ENCODE measurements at places on chromosomes 1 and 21.
A peak's percentile ranks its signal among the peaks of the same experiment; 100 is the strongest.

DNA sequence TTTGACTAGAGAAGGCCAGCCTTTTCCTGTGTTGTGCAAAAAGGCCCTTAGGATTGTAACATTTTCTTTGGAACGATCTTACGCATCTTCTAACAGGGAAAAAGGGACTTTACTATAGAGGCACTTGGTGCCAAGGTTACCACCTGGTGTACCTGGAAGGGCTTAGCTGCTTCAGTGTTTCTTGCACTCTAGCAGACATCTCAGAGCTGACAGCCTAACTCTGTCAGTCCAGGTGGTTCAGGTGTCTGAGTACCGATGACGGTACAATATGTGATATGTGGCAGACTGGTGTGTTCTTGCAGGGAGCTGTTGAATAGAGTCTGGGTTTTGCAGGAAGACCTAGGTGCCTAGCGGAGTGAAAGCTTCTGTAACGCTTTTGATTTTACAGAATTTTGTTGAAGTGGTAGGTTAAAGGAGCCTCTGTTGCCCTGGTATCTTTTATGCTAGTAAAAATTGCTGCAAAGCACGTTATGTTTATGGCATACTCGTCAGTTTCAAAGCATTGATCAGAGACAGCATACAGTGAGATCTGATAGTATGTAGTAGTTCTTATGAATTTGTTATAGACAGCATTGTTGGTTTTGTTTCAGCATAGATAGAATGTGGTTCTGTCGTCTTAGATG is 1.4 kb downstream of the MAGI3 start:
- no peak for DNase-seq

DNA sequence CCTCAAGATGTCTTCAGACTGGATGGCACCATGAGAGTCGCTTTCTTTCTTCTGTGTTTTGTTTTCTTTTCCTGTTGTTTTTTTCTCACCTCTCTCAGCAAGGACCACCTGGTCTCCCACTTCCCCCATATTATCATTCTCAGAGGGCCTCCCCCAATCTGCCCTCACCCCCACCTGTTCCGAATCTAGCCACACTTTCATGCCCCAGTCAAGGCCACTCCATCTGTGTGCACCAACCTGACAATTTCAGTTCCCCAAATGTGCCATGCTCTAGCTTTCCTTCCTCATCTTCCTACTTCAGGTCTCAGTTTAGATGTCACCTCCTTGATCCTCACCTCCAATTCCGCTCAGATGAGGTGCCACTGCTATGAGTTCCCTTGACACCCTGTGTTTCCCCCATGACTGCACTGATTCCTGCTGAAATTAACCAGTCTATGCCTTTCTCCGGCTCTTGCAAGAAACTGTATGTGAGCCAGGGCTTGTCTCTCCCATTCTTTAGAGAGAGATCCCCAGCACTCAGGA is 146.2 kb downstream of the PLPP3 start:
- DNase-seq, result no peak

GRCh38 chr1:160423966-160424365 is 23.6 kb downstream of the VANGL2 start:
- no peak for DNase-seq

DNA sequence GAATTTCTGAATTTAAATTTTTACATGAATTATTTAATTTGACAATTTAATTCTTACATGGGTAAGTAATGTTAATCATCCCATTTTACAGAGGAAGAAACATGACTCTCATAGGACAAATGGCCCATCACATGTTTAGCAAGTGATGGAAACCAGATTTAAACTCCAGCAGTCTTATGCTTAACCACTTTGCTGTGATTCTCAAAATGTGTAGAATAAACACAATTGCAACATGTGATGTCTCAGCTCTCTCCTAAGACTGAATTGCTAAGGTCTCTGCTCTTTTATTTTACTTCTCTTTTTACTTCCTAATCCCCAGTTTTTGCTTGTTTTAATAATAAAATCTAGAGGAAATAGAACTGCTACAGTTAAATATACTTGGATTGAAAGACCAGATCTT is 42.8 kb downstream of the HS2ST1 start:
- no peak for DNase-seq

DNA sequence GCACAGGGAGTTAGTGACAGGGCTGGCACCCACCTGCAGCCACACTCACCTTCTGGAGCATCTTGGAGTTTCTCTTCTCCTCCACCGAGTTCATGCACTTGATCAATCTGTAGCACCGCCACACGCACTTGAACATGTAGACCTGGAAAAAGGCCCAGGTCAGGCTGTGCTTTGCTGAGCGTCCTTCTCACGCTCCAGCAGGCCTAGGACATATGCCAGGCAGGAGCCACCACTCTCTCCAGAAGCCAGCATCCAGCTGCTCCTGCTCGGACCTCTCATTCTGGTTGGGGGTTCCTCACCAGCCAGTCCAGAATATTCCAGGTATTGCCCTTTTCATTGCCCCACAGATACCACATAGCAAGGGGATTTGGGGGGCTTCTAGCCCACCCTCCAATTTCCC is 11.7 kb upstream of the MATN1 start:
- no peak for DNase-seq

GRCh38 chr1:231856894-231857293 is 230.3 kb downstream of the DISC1 start:
- no peak for DNase-seq

DNA sequence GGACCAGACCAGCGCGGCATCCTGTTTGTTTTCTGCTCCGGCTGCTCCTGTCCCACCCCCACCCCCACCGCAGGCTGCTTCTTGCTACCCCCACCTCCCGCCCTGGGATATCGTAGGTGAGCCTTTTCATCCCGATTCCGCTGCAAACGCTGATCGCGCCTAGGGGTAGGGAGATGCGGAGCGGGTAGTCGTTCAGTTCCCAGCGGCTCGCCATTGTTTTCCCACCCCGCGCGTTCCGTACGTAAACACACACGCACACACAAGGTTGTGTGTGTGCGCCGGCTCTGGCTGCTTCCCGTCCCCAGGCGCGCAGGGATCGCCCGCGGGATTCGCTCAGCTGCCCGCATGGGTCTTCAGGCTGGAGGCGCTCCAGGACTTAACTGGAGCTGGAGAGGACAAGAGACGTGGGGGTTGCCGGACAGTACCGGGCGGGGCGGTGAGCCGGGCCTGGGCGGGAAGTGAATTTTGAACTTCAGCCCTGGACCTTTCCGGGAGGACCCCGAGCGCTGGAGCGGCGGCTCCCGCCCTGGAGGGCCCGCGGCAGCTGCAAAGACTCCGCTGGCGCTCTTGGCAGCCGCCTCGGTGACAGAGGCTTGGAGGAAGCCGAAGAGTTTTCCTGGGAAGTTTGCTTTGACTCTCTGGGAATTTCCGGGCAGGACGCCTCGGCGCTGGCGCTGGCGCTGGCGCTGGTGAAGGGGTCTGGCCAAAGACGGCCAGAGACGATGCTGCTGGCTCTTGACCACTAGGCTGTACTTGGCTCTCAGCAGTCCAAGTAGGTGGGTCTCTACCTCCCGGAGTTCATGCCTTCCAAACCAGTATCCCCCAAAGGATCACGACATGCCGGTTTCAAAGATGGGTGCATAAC is 1.6 kb downstream of the SOX13 start:
- DNase-seq, result no peak

GRCh38 chr1:24411963-24412362 is 1.6 kb downstream of the STPG1 start:
- DNase-seq, result no peak

GRCh38 chr1:32365445-32365844 is 3.1 kb downstream of the TSSK3 start:
- DNase-seq, result no peak

DNA sequence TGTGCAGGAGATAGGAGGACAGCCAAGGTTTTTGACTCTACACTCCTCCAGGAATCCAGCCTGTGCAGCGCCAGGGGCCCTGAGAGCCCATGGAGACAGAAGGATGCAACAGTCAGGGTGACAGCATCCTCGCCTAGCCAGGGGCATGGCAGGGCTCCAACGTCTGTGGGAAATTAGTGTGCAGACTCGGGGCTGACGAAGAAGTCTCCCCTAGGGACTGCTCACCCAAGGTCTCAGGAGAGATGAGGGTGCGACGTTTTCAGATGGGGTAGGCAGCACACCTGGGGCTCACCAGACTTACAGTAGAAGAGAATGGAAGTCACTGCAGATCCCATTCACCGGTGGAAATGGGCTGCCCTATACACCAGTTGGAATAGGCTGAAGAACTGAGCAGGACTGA is 241.7 kb downstream of the SETD4 start:
- DNase-seq, result no peak

- DNase-seq, result no peak
These were observed 10.4 kb downstream of the LGALS8 start for GRCh38 chr1:236534151-236534651.

DNA sequence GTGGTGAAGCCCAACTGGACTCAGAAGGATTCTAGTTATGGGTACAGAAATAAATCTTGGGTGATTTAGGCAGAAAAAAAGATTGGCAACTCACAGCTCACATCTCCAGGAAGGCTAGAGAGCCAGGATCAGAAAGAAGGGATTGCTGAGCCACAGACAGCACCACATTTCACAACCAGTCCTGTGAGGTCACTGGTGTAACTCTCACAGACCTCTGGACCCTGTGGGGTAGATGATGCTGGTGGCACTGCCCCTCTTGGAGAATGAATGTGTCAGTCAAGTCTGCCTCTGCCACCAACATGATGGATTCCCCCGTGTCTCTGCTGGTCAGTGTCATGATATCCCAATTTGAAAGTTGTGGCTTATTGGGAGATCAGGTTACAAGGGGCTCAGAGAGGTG is 70.9 kb upstream of the HMCN1 start:
- no peak for DNase-seq

- DNase-seq, result no peak
These were observed 13.2 kb upstream of the SLC45A3 start for GRCh38 chr1:205693421-205693991.

DNA sequence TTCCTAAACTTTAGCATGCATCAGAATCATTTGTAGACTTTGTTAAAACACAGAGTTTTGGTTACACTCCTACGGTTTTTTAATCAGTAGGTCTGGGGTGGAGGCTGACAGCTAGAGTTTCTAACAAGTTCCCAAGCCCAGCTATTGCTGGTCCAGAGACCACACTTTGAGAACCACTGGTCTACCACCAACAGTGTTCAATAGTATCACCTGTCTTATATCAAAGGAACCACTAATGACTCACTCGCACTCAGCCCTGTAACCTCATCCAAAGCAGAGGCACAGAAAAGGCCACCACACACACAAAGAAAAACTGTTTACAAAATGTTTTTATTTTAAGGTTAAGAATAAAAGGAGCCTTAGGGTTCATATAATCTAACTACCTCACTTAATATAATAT is 68.7 kb downstream of the HIVEP3 start:
- DNase-seq, result peak; percentile 33

DNA sequence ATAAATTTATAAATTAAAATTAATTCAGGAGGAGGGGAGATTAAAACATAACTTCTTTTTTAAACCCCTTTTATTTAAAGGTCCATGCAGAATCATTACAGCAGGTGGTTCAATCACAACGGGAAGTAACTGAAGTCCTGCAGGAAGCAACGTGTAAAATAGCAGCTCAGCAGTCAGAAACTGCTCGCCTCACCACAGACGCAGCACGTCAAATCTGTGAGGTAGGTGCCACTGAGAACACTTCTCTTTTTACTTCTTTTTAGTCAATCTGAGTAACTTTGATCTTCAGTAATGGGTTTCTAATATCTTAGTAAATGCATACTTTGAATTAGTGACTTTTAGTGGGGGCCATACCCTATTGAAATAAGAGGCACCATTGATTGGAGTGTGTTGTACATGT is 87.0 kb downstream of the CEP350 start:
- no peak for DNase-seq

GRCh38 chr1:219744652-219745469 is 132.0 kb upstream of the ZC3H11B start:
- no peak for DNase-seq

DNA sequence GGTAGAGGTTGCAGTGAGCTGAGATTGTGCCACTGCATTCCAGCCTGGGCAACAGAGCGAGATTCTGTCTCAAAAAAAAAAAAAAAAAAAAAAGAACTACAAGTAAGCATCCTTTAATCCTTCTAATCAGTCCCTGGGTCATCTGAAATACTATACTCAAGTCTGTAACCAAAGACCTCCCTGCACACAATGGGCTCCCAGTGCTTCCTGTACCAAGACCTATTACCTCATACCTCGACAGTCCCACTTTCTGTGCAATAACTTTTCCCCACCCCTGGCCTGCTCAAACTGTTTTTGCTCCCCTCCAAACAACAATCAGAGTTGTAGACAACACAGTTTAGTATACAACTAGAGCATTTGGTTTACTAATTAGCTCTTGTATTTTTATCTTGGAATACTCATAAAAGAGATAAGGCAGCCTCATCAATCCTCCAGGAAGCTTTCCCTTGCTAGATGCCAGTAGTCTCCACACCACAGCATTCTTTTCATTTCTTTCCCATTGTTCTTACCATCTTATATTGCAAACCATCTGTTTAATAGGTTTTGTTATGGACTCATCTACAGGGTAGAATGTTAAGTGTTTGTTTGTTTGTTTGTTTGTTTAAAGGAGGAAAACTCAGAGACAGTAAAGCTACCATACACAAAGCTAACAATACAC is 19.2 kb upstream of the RLF start:
- no peak for DNase-seq

DNA sequence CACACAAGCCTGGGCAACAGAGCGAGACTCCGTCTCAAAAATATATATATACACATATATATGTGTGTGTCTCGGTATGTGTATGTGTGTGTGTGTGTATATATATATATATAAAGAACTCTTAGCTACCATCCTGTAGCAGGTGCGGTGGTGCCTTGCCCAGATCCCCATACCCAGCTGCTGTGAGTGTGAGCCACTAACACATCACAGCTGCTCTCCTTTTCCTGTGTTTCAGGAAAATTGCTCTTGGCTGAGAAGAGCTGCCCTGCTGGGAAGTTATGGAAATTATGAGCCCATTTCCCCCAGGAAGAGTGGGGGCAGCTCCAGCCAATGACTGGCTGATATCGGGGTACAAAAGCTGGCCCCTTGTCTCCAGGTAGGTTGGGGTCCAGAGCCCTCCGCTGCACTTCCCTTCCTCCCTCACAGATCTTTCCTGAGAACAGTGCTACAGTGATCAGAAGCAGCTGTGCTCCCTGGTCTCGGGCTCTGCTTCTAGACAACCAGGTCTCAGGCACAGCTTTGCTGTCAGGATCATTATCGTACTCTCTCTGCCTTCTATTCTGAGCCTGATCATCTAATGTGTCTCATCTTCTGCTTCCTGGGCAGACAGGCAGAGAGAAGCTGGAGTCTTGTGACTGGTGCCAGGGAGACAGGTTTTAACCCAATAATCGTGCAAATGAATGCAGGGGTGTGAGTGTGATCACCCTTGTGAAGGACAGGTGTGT is 109.6 kb upstream of the ZNF678 start:
- no peak for DNase-seq

GRCh38 chr1:203652724-203653461 is 26.3 kb downstream of the ATP2B4 start:
- peak; percentile 92 for DNase-seq

GRCh38 chr1:98906809-98907208 is 97.9 kb downstream of the PLPPR5 start:
- DNase-seq, result no peak

- no peak for DNase-seq
These were observed 215.0 kb downstream of the FMN2 start for GRCh38 chr1:240306673-240307072.

GRCh38 chr1:75954586-75954985 is 22.4 kb upstream of the ASB17 start:
- no peak for DNase-seq
